ENCODE measurements at places on chromosomes 3 and 15.

DNA sequence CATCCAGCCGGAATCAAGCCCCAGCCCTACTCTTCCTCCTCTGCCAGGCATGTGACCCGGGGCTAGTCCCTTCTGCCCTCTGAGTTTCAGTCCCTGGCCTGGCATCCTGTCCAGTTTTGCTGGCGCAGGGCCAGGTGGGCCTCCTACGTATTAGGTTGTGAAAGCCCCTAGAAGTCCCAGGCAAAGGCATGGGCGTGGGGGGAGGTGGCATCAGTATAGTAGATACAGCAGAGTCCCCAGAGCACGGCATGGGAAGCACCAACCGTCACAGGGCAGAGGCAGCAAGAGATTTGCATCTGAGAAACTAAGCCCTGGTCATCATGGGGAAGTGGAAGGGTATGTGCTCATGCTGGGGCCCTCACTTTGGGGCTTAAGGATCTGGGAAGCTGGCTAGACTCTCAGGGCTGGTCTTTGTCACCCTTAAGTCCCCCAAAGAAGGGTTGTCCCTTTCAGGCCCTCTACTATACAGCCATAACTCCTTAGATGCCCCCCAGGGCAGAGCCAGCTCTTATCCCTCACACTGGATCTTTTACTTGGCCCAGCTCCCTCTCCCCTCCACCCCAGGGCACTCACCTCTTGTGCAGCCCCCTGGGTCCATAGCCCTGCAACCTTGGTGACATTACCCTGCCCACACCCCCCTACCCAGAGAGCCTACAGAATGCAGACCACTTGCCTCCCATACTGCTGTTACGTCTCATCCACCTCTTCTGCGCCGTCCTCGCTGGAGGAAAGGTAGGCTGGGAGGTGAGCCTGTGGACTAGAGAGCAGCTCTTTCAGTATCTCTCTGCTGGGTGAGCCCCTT is 11.3 kb downstream of the NBEAL2 start:
- DNase-seq = no peak

- DNase-seq = no peak
These were observed 64.7 kb downstream of the EOMES start for GRCh38 chr3:27657404-27657803.

DNA sequence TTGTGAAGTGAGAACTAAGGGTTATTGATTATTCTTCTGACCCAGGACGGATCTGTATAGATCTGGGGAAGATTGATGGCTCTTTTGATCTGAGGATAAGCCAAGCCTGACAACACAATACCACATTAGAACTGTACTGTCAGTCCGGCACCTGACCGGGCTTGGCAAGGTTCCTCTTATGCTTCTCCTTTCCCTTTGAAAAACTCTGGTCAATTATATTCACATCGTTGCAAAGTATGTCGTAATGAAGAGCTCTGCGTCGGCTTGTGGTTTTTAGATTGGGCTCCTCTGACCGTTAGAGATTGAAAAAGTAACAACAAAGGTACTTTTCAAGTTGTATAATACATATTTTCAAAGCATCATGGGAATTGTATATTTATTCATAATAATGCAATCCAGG is 389.8 kb downstream of the NR2F2 start:
- DNase-seq = no peak

- DNase-seq = no peak
These were observed 291.5 kb upstream of the TBL1XR1 start for GRCh38 chr3:177488740-177489139.
